Activated T-cell treated with anti-CD3 and anti-CD28 coated beads, Interleukin-2, amount 50 U/mL, for 72 hours (primary cell): ENCODE measurements at places on chromosomes 11 and 22. TPM values are rescaled to one million over a fixed set of nuclear protein-coding genes. Genes with fewer than 3 reads are reported as not detected.

FBXO3 gene
- 20.1 TPM for total RNA-seq

TBX1 gene
- not detected for total RNA-seq

- DNase-seq = no peak
Observed at GRCh38 chr11:8382436-8383053, 118.9 kb upstream of the LMO1 start.

DNA sequence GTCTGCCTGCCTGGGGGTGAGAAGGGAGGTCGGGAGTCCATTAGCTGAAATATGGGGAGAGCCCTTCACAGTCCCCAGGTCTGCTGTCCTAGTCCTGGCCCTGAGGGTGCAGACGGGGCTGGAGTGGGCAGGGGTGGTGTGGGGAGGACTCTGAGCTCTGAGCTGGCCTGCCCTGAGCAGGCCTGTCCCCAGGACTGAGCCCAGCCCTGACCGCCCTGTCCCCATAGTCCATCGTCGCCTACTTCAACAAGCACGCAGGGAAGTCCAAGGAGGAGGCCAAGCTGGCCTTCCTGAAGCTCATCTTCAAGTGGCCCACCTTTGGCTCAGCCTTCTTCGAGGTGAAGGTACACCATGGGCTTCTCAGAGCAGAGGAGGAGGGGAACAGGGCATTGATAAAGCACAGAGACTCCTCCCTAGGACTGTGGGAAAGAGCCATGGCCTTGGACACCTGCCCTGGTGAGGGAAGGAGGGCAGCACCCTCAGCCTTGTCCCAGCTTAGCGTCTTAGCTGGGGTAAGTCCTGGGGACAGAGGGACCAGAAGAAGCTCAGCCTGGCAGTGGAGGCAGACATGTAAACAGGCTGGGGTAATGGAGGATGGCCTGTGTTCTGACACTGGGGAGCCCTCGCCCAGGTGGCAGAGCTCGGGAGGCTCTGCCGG lies 83.7 kb downstream of the MYO7A start:
- DNase-seq = no peak

DNA sequence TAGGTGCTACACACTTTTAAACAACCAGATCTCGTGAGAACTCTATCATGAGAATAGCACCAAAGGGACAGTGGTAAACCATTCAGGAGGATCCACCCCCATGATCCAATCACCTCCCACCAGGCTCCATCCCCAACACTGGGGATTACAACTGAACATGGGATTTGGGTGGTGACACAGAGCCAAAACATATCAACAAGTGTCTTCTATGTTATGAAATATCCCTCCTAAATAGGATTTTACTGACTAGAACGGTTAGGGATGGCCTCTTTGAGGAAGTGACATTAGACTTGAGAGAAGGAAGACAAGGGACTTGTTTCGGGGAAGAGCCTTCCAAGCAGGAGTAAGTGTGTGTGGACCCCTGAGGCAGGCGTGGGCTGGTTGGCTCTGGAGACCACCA lies 11.9 kb upstream of the MRPL11 start:
- DNase-seq = no peak

DNA sequence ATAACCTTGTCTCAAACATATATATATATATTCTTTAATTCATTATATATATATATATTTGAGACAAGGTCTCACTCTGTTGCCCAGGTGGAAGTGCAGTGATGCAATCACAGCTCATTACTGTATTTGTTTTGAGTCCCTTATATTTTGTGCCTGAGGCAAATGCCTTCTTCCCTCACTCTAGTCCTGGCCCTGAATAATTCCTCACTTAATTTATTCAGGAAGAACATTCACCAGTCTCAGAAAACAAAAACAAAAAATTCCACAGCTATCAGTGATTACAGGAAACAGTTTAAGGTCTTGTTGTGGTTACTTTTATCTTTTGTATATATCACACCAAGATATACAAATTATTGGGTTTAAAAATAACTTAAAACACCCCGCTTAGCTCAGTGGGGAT lies 155.7 kb downstream of the CWF19L2 start:
- DNase-seq = no peak
